ENCODE measurements at places on chromosomes 4 and X. TPM values are rescaled to one million over a fixed set of nuclear protein-coding genes. Genes with fewer than 3 reads are reported as not detected.

The GYG2 gene
- 95.8 TPM for total RNA-seq

The SPIN2A gene
- total RNA-seq = 1.8 TPM

The SYNPO2 gene
- 0.37 TPM for total RNA-seq

The ADH1A gene
- not detected for total RNA-seq

The REST gene
- 85.8 TPM for total RNA-seq

The PDLIM3 gene
- 9.8 TPM for total RNA-seq

The DIPK2B gene
- not detected for total RNA-seq

DNA sequence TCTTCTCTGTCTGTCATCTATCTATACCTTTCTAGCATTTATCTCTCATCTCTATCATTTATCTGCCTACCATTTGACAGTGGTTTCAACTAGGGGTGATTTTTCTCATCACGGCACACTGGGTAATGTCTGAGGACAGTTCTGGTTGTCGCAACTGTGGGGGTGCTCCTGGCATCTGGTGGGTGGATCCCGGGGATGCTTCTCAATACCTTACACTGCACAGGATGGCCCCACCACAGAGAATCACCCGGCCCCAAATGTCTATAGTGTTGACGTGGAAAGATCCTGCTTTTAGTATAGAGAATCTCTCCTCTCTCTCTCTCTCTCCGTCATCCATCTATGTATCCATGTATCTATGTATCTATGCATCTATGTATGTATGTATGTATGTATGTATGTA is 7.2 kb downstream of the P2RY8 start:
- H3K4me1 ChIP-seq = no peaks in the 10 kb centered on the region
- H3K27me3 ChIP-seq = no peaks in the 10 kb centered on the region
- H3K36me3 ChIP-seq = no peaks in the 10 kb centered on the region
- no peak for DNase-seq
- no peak overlapping the region for H3K4me3 ChIP-seq

DNA sequence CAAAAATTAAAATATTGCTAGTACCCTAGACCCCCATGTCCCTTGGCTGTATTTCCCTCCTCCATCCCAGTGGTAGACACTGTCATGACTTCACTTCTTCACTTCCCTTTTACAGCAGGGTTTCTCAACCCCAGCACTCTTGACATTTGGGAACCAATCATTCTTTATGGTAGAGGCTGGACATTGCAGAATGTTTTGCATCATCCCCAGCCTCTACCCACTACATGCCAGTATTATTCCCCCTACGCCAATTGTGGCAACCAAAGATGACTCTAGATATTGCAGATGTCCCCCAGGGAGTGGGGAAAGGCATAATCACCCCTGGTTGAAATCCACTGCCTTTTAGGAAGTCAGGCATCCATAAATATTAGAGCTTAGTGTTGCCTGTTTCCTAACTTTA is 138.6 kb downstream of the AMELX start:
- H3K36me3 ChIP-seq = no peaks in the 10 kb centered on the region
- no peaks in the 10 kb centered on the region for H3K4me1 ChIP-seq
- no peak for DNase-seq
- H3K27ac ChIP-seq = no peak overlapping the region
- no peak overlapping the region for H3K4me3 ChIP-seq

DNA sequence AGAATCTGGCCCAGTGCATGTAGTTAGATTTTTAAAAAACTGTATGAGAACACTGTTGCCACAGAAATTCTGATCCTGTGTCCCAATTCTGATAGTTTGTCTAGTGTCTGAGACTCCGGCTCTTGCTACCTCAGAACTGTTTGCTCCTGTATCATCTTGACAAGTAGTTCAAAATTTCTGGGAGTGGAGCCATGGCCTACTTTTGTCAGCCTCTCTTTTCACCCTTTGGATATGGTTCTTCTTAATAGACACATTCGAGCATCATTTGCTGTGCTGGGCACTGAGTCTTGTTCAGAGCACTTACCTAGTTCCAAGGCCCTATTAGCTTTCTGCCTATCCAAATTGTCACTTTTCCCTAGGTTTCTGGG is 46.9 kb downstream of the ATP10D start:
- H3K27me3 ChIP-seq = no peaks in the 10 kb centered on the region
- H3K4me1 ChIP-seq = no peaks in the 10 kb centered on the region
- H3K27ac ChIP-seq = no peak overlapping the region
- no peak for DNase-seq
- no peaks in the 10 kb centered on the region for H3K36me3 ChIP-seq
- H3K4me3 ChIP-seq = no peak overlapping the region

- no peak for DNase-seq
- no peaks in the 10 kb centered on the region for H3K4me1 ChIP-seq
- no peaks in the 10 kb centered on the region for H3K27me3 ChIP-seq
- no peak overlapping the region for H3K27ac ChIP-seq
- no peak overlapping the region for H3K4me3 ChIP-seq
Measured at GRCh38 chr4:73856518-73856917, 3.4 kb downstream of the PF4V1 start.

GRCh38 chr4:63906660-63907183 is 502.5 kb downstream of the TECRL start:
- H3K27me3 ChIP-seq = no peaks in the 10 kb centered on the region
- no peak overlapping the region for H3K27ac ChIP-seq
- no peak overlapping the region for H3K4me3 ChIP-seq
- DNase-seq = no peak
- H3K36me3 ChIP-seq = no peaks in the 10 kb centered on the region
- H3K4me1 ChIP-seq = no peaks in the 10 kb centered on the region

- no peaks in the 10 kb centered on the region for H3K36me3 ChIP-seq
- no peak for DNase-seq
- no peak overlapping the region for H3K27ac ChIP-seq
- no peak overlapping the region for H3K4me3 ChIP-seq
- H3K27me3 ChIP-seq = peaks cover 5% of the 10 kb centered on the region
- H3K4me1 ChIP-seq = no peaks in the 10 kb centered on the region
Measured at GRCh38 chrX:22060415-22061280, 28.5 kb downstream of the PHEX start.

DNA sequence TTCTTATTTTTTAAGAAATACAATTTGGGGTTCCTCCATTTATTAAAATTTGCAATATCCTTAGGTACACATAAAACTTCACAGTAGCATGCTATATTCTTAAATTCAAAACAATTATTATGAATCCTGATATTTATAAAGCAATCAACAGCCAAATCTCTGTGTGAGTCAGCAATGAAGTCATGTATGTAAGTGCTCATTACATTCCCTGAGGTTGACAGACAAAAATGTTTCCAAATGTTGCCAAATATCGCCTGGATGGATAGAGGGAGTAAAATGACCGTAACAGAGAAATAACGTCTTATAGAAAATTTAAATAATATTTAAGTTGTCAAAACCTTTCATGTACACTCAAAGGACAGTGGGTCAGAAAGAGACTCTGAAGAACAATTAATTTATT is 220.0 kb downstream of the PCDH18 start:
- no peak overlapping the region for H3K27ac ChIP-seq
- DNase-seq = no peak
- H3K36me3 ChIP-seq = no peaks in the 10 kb centered on the region
- H3K4me1 ChIP-seq = no peaks in the 10 kb centered on the region

DNA sequence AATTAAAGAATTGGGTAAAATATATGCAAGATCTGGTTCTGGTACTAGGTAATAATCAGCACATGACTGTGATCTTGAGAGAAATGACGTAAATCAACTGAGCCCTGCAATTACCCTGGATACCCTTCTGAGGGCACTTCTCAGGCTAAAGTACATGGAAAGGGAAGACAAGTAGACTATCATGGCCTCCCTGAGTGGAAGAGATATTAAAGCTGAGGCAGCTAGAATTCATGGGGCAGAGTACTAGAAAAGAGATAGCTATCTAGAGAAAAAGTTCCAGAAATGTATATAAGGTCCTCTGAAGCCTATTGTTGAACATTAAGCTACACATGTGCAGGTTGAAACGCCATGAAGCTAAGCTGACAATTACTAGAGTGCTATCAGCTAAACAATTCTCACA is 249.6 kb downstream of the NKX6-1 start:
- H3K4me3 ChIP-seq = no peak overlapping the region
- peaks cover 5% of the 10 kb centered on the region for H3K4me1 ChIP-seq
- H3K27me3 ChIP-seq = no peaks in the 10 kb centered on the region
- H3K27ac ChIP-seq = no peak overlapping the region
- no peak for DNase-seq

- H3K4me1 ChIP-seq = no peaks in the 10 kb centered on the region
- H3K27me3 ChIP-seq = no peaks in the 10 kb centered on the region
- no peak overlapping the region for H3K27ac ChIP-seq
- H3K36me3 ChIP-seq = no peaks in the 10 kb centered on the region
- DNase-seq = no peak
Measured at GRCh38 chrX:111445485-111445884, 33.5 kb upstream of the DCX start.

GRCh38 chrX:63922221-63922620 is 137.2 kb upstream of the ARHGEF9 start:
- no peak overlapping the region for H3K27ac ChIP-seq
- H3K4me1 ChIP-seq = no peaks in the 10 kb centered on the region
- no peak for DNase-seq

DNA sequence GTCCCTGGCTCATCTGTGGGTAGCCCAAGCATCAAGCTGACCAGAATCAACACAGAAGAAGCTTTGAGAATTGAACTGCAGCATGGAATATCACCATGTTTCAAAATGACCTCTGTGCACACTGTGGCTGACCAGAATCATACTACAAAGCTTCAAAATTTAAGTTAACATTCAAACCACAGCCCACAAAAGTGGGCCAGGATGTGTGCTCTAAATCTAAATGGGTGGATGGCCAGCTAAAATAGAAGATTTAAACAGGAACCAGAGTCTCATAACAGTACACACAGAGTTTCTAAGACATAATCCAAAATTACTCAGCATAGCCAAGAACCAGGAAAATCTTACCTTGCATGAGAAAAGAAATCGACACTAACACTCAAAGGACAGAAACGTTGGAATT is 46.1 kb downstream of the KLF3 start:
- H3K4me1 ChIP-seq = no peaks in the 10 kb centered on the region
- H3K27ac ChIP-seq = no peak overlapping the region
- DNase-seq = no peak
- no peaks in the 10 kb centered on the region for H3K36me3 ChIP-seq

GRCh38 chrX:124300405-124300804 is 32.1 kb upstream of the TEX13D start:
- no peak overlapping the region for H3K27ac ChIP-seq
- no peaks in the 10 kb centered on the region for H3K4me1 ChIP-seq
- H3K36me3 ChIP-seq = no peaks in the 10 kb centered on the region

DNA sequence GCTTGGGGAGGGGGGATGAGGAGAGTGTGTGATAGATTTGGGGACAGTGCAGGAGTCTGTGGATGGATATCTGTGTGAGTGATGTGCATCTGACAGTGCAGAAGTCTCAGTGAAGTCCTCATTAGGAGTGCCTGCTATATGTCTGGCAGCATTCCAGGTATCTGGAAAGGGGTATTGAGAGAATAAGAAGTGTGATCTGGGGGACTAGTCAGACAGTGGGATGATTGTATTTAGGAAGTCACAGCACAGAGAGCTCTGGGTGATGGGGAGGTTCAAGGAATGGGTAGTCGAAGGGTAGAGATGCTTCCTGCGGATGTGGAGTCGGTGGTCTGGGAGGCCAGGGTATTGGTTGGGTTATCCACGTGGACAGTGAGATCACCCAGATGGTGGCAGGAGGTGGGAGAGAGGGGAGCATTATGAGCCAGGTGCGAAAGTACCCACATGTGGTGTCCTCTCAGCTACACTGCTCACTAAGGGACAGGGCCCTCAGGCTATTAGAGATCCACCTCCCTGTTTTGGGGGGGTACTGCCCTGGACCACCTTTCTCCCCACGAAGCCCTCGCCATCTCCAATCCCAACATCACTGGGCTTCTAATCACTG is 9.8 kb downstream of the MAGED2 start:
- H3K27ac ChIP-seq = no peak overlapping the region
- H3K4me3 ChIP-seq = no peak overlapping the region
- H3K27me3 ChIP-seq = no peaks in the 10 kb centered on the region

GRCh38 chr4:80215449-80216052 is 18.2 kb downstream of the PRDM8 start:
- H3K36me3 ChIP-seq = no peaks in the 10 kb centered on the region
- H3K27ac ChIP-seq = no peak overlapping the region
- no peaks in the 10 kb centered on the region for H3K4me1 ChIP-seq
- no peak for DNase-seq
